ENCODE measurements at places on chromosomes 5 and 9.

- peak; percentile 49 for DNase-seq
Observed at GRCh38 chr5:176530983-176531901, 6.0 kb downstream of the RNF44 start.

DNA sequence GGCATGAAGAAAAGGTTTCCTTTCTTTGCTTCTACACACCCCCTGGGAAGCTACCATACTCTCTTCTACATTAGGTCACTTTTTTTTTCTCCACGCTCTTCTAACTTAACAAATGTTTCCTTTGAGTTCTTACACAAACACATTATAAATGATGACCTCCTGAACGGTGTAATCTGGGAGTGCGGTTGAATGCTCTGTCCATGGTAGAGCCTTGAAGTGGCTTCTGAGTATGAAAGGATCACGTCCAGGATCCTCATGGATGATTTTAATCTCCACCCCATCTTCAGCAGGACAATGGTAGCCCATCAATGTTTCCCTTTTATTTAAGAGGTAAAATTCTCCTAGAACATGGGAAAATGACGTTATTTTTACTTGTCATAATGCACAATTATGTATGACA lies 587.3 kb downstream of the SEMA5A start:
- DNase-seq = no peak

GRCh38 chr5:139633295-139634027 lies 14.7 kb upstream of the CXXC5 start:
- peak; percentile 61 for DNase-seq

DNA sequence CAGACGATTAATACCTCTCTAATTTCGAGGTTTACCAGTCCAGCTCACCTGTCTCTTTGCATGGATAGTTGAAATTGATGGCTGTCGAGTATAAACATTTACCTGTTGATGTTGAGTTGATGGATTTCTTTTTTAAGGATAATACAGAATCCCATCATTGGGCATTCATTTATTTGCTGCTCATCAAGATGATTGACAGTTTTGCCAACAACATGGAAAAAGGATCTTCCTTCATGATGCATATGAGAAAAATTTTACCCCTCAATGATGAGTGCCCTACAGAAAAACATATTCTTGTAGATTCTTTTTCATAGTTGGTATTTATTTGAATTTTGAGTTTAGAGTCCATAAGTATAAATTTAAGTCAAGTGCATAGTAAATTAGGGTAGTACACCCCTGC lies 59.2 kb downstream of the ZCCHC7 start:
- no peak for DNase-seq

DNA sequence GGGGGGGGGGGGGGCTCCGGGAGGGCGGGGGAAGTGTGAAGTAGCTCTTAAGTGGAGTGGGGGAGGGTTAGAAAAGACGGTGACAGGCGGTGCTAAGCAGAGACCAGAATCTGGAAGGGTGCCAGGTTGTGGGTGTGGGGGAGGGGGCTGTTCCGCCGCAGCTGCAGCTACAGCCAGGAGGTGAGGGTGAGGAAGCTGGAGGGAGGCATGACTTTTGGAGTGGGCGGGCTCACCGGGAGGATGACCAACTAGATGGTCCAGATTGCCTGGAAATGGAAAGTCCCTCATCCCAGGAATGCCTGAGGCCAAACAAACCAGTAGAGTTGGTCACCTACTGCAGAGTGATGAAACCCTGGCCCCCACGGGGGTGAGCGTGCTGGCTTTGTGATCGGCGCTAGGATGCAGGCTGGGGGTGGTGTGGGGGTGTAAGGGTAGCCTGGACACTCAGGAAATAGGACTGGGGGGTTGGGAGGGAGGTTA lies 158.1 kb upstream of the SHB start:
- peak; percentile 96 for DNase-seq

GRCh38 chr9:68802525-68803015 lies 97.5 kb downstream of the PIP5K1B start:
- no peak for DNase-seq

DNA sequence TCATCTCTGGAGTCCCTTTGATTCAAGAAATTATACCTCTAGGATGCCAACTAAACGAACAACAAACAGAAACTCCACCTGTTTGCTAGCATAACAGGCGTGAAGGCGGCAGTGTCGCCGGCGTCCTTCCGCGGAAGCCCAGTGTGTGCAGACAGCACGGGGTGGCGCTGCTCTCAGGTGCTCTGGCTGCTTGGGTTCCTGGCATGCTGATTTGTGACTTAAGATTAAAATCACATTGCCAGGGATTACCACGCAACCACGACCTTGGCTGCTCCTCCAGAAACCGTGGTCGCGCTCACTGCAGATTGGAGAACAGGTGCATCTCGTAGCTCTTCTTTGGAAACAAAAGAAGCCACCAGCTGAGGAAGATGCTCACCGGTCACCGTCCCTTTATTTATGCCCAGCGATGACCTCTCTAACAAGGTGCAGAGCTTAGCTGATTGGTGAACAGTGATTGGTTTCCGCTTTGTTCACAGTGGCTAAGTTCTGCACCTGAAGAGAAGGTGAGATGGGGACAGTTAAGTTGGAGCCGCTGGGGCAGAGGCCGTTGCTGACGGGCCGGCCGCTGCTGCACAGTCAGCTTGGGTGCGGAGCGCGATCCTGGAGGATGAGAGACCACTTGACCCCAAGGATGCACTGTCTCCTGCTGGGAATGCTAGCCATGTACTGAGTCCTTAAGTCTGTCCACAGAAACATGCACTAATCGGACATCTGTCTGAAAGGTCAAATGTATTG lies 232.3 kb downstream of the FANCC start:
- DNase-seq = no peak

DNA sequence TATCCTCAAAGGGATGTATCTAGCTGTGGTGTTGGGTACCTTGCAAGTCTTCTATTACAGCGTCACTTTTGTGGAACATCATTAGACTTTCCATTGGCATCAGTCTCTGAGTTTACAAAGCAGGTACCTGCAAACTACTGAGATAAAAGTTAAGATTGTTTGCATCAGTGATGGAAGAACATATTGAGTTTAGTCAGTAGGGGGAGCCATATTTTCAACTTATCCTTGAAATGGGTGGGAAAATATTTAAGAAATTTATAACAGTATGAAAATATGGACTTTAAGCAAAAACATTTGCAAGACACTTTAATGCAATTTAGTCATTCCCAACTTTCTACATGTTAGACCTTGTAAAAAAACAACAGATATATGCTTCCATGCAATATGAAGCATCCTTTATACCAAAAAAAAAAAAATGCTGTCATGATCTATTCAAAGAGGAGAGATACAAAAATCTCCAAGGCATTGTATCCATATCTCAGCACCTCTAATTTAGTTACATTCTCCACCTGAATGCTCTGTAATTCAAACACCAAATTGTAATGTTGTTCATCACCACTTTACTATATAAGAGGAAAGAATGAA lies 98.6 kb upstream of the ADAMTS19 start:
- DNase-seq = no peak

- DNase-seq = no peak
Observed at GRCh38 chr9:124281931-124282371, 24.2 kb downstream of the NEK6 start.

GRCh38 chr5:32975656-32976375 lies 264.7 kb downstream of the NPR3 start:
- no peak for DNase-seq

DNA sequence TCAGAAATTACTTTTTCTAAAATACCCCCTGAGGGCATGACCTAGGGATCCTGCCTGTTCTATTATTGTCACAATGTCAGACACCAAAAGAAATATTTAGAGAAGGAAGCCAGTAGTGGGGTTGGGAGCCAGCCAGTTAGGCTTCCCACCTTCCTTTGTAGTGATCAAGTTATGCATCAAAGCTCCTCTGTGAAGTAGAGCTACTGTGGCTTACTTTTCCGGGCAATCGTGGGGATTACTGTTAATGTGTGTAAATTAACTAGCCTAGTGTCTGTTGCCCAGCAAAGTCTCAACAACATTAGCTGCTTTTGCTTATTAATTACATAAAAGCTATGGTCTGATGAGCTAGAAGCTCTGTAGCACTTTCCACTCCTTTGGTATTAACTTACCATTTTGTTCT lies 109.0 kb upstream of the PCAT7 start:
- DNase-seq = no peak

DNA sequence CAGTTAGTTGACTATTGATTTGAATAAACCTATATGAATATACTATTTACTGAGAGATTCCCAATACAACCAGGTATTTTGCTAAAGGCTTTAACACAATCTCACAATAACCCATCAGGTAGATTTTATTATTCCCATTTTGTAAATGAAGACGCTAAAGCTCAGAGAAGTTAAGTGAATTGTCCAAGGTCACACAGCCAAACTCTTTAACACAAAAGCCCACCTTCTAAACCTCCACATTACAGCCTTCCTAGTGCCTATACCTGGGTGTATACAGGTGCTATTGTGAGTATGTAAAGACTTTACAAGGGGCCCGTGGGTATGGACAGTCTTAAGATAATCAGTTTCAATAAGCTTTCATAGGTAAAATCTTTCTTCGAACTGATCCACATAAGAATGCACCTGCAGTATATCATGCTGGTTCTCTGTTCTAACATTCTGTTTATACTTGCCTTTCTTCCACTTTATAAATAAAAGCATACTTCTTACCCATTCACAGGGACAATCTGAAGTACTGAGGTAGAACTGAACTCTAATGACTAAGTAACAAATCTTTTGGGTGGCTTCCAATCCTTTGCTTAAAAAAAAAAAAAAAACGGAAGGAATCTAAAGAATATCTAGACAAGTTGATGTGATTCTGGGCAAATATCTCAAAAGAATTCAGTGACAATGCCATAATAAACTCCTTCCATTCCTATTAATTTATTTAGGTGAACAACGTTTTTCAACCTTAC lies 59.1 kb downstream of the PJA2 start:
- DNase-seq = no peak

DNA sequence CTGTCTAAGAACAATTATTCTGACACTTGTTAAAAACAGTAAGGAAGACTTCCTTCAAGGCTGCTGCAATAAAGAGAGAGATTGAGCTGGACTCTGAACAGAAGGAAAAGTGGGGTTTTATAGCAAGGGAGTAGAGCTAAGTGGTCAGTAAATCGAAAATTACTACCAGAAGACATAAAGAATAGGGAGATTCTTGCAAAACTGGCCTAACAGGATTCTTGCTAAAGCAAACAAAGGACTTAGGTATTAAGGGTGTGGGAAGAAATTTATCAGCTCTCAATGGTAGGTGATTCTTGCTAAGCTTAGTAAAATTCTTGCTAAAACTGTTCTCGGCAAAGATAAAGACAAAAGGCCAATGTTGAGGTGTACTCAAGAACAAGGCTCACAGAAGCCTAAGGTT lies 300.5 kb downstream of the SLCO4C1 start:
- no peak for DNase-seq

- no peak for DNase-seq
Observed at GRCh38 chr5:1039706-1040260, 31.2 kb downstream of the NKD2 start.

DNA sequence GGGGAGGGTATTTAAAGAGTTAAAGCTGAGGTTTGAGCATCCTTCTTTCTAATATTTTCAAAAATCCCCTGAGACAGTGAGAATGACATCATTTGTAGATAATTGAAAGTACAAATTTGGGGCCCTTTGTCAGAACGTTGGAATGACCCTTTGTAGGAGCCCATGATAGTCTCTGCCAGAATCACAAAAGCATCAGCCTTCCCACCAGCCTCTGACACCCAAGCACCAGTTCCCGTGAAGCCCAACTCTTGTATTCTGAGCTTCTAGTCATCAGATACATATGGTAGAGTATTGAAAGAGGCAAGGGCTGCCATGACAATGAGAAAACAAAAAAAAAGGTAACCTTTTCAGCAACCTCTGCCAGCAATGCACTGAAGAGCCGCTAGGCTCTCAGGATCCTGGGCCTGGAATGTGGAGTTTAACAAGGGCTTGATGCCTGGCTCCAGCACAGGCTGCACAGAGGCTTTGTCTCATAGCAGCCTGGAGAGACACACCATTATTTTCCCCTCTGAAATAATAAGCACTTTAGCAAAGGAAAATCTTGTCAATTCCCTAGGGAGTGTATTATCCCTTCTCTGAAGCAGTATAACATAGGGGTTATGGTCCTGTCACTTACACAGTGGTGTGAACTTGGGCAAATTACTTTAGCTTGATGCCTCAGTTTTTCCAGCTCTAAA lies 114.4 kb downstream of the ZNF608 start:
- DNase-seq = no peak

GRCh38 chr5:969408-969839 lies 39.2 kb upstream of the NKD2 start:
- no peak for DNase-seq

DNA sequence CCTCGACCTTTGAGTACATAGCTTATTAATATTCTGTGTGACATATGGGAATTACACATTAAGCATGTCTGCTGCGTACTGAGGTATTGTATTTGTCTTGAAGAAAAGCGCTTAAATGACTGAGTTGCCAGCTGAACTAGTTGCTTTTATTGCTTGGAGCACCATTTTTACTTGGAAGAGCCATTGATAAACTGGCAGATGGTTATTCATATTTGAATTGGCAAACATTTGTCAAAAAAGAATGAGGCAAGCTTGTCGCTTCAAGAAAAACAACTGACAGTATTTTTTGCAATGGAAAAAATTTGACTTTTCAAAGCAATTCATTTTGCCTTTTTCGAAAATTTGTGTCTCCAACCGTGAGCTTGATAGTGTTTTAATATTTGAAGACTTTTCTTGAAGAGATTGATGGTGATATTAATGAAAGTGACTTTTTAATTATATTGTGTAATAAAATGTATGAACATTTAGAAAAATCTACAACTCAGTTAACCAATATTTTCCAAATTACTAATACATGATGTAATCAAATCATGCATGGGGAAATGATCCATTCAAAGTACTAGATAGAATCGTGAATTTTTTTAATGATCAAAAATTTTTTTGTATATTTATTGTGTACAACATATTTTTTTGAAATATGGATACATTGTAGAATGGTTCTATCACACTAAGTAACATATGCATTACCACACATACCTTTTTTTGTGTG lies 55.1 kb upstream of the CCDC152 start:
- DNase-seq = no peak

- DNase-seq = no peak
Observed at GRCh38 chr5:31133488-31133887, 60.0 kb upstream of the CDH6 start.

- DNase-seq = no peak
Observed at GRCh38 chr9:35748242-35748857, 678 bp downstream of the GBA2 start.

Measured in NCI-H1092 (cell line).